ENCODE measurements at places on chromosomes 7 and 10.

GRCh38 chr10:81873932-81874816 is 820 bp upstream of the NRG3 start:
- no peak for DNase-seq

DNA sequence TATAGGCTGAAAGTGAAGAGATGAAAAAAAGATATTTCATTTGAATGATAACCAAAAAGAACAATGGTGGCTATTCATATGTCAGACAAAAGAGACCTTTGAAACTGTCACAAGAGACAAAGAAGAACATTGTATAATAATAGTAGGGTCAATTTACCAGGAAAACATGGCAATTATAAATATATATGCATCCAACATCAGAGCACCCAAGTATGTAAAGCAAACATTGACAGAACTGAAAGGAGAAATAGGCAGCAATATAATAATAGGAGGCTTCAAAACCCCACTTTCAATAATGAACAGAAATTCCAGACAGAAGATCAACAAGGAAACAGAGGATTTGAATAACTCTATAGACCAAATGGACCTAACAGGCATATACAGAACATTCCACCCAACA is 876.2 kb downstream of the GRID1 start:
- DNase-seq: no peak

DNA sequence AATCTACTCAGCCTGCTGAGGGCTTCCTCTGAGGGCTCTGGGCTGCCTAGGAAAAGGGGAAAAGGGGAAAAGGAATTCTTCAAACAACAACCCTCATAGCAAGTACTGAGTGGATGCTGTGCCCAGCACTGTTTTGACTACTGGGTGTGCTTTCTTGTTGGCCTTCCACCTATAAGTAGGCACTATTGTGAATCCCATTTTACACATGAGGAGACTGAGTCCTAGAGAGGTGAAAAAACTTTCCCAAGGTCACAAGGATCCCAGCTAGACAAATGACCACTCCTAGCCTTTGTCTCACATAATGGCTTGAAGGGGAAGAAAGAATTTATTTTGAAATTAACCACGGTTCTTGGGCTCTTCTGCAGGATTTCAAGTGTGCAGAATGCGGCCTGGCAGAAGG is 17.1 kb downstream of the FGF8 start:
- DNase-seq: no peak

DNA sequence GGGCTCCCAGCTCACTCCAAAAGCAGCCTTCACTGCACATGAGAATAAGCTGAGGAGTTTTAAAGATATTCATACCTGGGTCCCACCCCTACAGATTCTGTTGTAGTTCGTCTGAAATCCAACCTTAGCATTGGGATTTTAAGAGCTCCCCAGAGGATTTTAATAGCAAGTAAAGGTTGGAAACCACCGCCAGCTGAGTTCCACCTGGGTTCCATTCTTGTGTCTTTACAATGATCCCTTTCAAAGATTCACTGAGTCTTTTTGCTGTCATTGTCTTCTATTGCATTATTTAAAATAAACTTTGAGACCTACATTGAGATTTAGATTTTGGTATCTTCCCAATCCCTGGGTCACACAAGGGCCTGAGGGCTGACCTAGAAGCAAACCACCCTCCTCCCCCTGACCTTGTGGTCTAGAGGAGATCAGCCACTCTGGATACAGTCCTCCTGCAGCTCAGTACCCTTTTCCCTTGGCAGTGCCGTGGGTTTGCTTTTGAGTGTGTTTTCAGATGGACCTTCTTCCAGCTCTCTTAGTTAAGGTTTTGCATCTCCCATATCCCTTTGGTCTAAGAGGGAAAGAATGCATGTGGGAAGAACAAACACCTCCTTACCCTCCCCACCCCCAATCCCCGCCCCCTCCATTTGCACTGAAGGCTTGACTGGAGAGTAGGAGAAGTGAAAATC is 22.6 kb upstream of the SIRT1 start:
- DNase-seq: no peak
